Activated T-helper 17 cell treated with anti-CD3 and anti-CD28 coated beads, Interleukin-2, amount 50 U/mL, for 72 hours (primary cell): ENCODE measurements at places on chromosomes 1 and 21. TPM values are rescaled to one million over a fixed set of nuclear protein-coding genes. Genes with fewer than 3 reads are reported as not detected.
A peak's percentile ranks its signal among the peaks of the same experiment; 100 is the strongest.

Gene MYOM3
- total RNA-seq: not detected

Gene ETNK2
- total RNA-seq: 0.35 TPM

Gene HFM1
- not detected for total RNA-seq

Gene NTMT2
- total RNA-seq: not detected

DNA sequence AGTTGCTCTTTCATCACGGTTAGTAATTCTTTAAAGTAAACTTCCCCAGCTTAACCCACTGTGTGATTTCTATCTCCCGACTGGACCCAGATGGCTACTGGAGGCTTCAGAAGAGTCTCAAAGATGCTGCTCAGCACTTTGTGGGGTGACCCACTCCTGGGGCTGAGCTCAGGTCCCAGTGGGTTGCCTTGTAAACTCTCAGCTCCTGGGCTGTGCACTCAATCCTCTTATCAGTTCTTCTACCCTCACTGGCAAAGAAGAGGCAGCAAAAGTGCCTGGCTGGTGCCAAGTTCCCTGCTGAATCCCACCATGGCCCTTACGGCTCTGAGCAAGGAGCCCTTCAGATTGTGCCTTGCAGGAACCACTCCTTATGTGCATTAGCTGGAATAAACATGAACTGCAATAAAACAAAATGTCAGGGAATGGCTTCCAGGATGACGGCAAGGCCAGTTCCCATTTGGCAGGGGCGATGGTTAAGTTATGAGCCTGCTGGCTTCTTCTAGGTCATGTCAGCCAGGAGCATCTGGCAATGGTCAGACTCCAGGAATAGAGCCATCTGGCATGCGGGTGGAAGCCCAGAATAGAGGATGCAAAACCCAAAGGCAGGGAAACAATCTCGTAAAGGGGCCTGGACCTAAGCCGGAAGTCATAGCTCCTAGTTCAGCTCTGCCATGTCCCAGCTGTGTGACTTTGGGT, 6.8 kb downstream of the MYOC start:
- ATAC-seq: no peak
- H3K27me3 ChIP-seq: no peaks in the 10 kb centered on the region
- peaks cover 5% of the 10 kb centered on the region for H3K4me1 ChIP-seq
- H3K4me3 ChIP-seq: no peak overlapping the region
- no peaks in the 10 kb centered on the region for H3K36me3 ChIP-seq

- H3K36me3 ChIP-seq: no peaks in the 10 kb centered on the region
- no peak overlapping the region for H3K27ac ChIP-seq
- no peaks in the 10 kb centered on the region for H3K4me1 ChIP-seq
- no peak overlapping the region for H3K4me3 ChIP-seq
- ATAC-seq: no peak
- H3K27me3 ChIP-seq: peaks cover 38% of the 10 kb centered on the region
Measured at GRCh38 chr1:202694314-202694713, 15.9 kb downstream of the SYT2 start.

GRCh38 chr1:186102547-186103148, 272.4 kb downstream of the TPR start:
- H3K27ac ChIP-seq: no peak overlapping the region
- no peaks in the 10 kb centered on the region for H3K4me1 ChIP-seq
- ATAC-seq: no peak
- H3K36me3 ChIP-seq: no peaks in the 10 kb centered on the region
- no peak overlapping the region for H3K4me3 ChIP-seq

- peaks cover 97% of the 10 kb centered on the region for H3K36me3 ChIP-seq
- no peak overlapping the region for H3K4me3 ChIP-seq
- ATAC-seq: no peak
- no peaks in the 10 kb centered on the region for H3K27me3 ChIP-seq
- H3K4me1 ChIP-seq: peaks cover 5% of the 10 kb centered on the region
Measured at GRCh38 chr21:41441546-41441945, 15.5 kb downstream of the MX1 start.

- no peaks in the 10 kb centered on the region for H3K36me3 ChIP-seq
- H3K27me3 ChIP-seq: no peaks in the 10 kb centered on the region
- H3K4me3 ChIP-seq: no peak overlapping the region
- peaks cover 9% of the 10 kb centered on the region for H3K4me1 ChIP-seq
Measured at GRCh38 chr1:183896466-183897048, 91.6 kb downstream of the RGL1 start.

DNA sequence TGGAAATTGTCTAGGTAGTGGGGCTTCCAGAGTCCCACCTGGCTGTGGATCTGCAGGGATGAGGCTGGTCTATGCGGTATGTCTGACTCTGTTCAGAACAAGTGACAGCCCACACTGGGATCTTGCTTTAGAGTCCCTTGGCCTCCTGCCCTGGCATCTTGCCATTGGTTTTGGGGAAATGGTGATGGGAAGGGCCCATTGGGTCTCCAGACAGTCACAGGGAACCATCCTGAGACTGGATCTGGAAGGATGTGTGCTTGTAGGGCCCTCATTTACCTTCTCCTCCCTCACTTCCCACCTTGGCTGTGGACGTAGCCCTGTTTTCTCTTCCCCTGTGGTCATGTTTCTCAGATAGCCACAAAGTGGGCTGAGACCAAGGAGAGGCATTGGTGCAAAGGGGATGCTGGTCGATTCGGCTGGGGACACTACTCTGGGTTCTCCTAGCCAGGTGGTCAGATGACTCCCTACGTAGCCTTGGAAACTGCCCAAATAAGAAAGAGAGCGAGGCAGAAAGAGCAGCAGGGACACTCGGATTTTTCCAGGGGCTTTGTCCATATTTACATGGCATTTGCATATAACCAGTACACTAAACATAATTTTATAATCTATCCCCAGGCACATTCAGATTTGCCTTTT, 15.1 kb downstream of the SOX13 start:
- no peaks in the 10 kb centered on the region for H3K36me3 ChIP-seq
- H3K4me3 ChIP-seq: no peak overlapping the region
- H3K27ac ChIP-seq: no peak overlapping the region
- no peak for ATAC-seq
- H3K4me1 ChIP-seq: no peaks in the 10 kb centered on the region

GRCh38 chr1:247494767-247495166, 36.9 kb upstream of the OR2B11 start:
- no peaks in the 10 kb centered on the region for H3K4me1 ChIP-seq
- H3K4me3 ChIP-seq: no peak overlapping the region
- no peak for ATAC-seq
- H3K27me3 ChIP-seq: peaks cover 25% of the 10 kb centered on the region
- no peaks in the 10 kb centered on the region for H3K36me3 ChIP-seq

DNA sequence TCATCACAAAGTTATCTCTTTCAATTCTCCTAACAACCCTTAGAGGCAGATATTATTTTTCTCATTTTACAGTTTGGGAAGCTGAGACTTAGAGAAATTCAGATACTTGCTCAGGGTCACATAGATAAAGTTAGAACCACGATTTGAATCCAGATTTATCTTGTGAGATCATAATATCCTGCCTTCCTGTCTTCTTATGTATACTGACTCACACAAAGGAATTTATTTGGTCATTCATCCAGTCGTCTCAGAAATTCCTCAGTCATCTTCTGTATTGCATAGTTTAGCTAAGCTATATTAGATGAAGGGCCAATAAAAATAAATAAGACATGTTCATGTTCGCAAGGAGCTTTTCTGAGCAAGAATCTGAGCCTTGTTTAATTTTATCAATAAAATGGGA, 35.8 kb upstream of the RUNX1 start:
- H3K27me3 ChIP-seq: no peaks in the 10 kb centered on the region
- peaks cover 20% of the 10 kb centered on the region for H3K4me1 ChIP-seq
- H3K36me3 ChIP-seq: no peaks in the 10 kb centered on the region

GRCh38 chr1:4654764-4655673, 610 bp downstream of the AJAP1 start:
- no peak overlapping the region for H3K27ac ChIP-seq
- ATAC-seq: no peak
- H3K36me3 ChIP-seq: no peaks in the 10 kb centered on the region
- no peaks in the 10 kb centered on the region for H3K4me1 ChIP-seq
- peaks cover 32% of the 10 kb centered on the region for H3K27me3 ChIP-seq
- no peak overlapping the region for H3K4me3 ChIP-seq

DNA sequence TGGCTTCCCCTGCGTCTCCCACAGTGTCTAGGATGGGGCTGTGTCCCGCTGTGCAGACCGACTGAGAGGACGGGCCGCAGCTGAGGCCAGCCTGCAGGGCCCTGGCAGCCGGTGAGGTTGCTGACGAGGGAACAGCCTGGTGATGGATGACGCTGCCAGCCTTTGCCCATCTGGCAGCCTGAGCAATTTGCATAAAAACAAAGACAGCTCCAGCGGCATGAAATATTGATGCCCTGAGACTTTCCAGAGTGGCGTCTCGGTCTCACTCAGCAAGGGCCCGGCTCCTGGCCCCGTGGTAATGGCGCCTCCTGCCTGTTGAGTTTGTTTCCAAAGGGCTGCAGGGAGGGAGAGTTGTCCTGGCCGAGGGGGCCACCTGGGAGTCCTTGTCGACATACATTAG, 19.1 kb upstream of the KCNA10 start:
- H3K4me3 ChIP-seq: no peak overlapping the region
- no peaks in the 10 kb centered on the region for H3K4me1 ChIP-seq
- peaks cover 15% of the 10 kb centered on the region for H3K27me3 ChIP-seq

GRCh38 chr1:27992276-27992675, 32.5 kb downstream of the XKR8 start:
- no peaks in the 10 kb centered on the region for H3K27me3 ChIP-seq
- peaks cover 12% of the 10 kb centered on the region for H3K4me1 ChIP-seq
- H3K4me3 ChIP-seq: peak overlapping the region; percentile 16
- peak overlapping the region; percentile 62 for H3K27ac ChIP-seq
- peaks cover 95% of the 10 kb centered on the region for H3K36me3 ChIP-seq

GRCh38 chr21:33854604-33855003, 61.0 kb downstream of the ATP5PO start:
- H3K27ac ChIP-seq: no peak overlapping the region
- H3K4me3 ChIP-seq: no peak overlapping the region
- no peaks in the 10 kb centered on the region for H3K4me1 ChIP-seq
- peaks cover 3% of the 10 kb centered on the region for H3K27me3 ChIP-seq
- ATAC-seq: no peak

DNA sequence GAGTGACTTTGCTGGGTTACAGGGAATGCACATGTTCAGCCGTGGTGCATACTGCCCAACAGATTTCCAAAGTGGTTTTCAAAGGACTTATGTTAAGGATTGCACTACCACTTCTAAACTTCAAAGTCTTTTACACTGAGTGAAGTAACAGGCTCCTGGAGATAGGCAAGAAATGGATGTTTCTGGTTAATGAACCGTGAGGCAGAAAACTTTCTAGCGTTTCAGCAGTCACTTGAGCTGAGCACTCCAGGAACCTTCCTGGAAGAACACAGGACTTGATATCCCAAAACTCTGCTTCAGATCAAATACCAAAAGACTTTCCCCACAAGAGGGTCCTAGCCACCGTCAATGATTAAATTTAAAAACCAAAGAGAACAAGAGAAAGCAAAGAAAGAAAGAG, 74.3 kb upstream of the ATP1A1 start:
- no peaks in the 10 kb centered on the region for H3K27me3 ChIP-seq
- no peak overlapping the region for H3K27ac ChIP-seq
- no peaks in the 10 kb centered on the region for H3K36me3 ChIP-seq
- ATAC-seq: no peak
